ENCODE measurements at places on chromosomes 5 and 9.

DNA sequence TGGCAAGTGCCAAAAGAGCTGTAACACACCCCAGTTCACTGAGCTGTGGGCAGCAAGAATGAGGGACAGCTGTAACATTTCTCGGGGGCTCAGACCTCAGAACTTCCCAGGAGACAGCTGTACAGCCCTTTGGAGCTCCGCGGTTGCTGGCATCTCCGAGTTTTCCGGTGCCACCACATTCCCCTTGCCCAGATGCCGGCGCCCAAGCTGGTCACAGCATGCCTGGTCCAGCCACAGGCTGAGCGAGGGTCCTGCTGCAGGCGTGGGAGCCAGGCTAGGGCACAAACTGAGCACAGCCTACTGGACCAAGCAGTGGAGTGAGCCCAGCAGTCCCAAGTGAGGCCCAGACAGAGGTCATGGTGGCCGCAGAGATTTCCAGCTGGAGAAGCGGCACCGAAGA is 797.7 kb upstream of the EDIL3 start:
- no peak for DNase-seq

DNA sequence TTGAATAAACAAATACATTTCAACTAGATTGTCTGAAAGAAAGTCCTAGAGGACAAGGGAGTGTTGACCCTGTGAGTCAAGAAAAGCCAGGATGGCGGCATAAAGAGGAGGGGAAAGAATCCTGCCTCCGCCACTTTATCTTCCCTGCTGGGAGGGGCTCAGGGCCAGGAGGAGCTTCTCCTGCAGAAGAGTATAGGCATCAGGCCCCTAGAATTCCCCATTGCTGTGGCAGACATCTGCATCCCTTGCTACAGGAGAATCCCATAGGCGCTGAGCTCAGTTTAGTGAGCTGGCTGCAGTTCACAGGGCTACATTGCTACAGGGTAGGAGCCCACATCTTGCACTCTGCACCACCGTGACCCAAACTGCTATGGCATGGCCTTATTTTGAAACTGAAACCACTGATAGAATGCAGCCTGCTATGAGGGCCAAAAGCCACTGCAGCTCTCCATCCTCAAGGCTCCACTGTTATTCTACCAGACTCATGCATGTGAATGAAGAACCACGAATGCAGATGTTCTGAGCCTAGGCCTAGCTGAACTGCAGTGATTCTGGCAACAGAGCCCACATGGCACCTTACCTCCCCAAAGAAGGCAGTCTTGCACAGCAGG is 941.4 kb upstream of the CTNND2 start:
- DNase-seq: no peak

GRCh38 chr5:52694648-52695047 is 93.1 kb upstream of the ITGA1 start:
- DNase-seq: no peak

GRCh38 chr5:82754759-82755158 is 322.4 kb downstream of the TMEM167A start:
- DNase-seq: no peak

DNA sequence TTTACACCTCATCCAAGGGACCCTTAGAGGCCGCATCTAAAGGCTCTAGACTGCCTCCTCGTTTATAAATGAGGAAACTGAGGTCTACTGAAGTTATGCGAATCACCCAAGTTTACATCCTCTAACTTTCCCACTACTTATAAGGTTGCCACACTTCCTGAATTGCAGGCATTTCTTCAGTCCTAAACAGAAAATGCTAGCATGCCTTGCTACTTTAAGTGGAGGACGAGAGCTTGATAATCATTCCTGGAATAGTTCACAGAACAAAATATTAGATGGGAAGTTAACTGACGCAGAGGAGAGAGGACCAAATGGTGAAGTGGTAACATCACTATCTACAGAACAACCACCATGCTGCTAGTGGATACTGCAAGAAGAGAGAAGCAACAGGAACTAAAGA is 85.8 kb downstream of the GNAQ start:
- DNase-seq: no peak

DNA sequence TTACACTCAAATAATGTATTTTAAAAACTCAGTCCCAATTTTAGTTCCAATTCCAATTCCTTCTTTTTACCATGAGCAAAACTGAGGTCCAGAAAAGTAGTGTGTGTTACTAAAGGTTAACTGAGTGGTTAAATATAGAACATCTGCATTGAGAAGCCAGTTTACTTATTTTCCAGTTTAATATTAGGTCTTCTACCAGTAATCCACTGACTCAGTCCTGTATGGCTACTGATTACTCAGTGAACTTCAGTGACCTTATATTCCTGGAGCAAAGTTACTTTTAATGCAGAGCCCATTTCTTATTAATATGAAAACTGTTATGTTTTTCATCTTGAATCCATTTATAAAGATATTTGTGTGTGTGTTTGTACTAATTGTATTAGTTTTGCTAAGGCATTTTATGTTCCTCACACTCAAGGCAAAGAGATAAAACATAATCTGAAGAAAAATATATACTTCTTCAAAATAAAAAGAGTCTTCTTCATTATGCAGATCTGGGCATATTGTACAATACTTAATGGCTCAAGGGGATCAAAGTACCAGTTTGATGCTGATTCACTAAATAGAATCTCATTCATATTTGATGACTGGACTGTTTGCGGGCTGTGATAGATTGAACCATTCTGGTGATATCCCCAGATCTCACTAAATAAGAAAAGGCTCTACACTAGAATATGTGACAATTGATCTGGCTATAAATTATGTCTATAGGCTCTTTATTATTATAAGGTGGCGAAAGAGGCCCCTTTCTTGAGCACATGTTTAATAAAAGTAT is 60.8 kb downstream of the DMXL1 start:
- no peak for DNase-seq

DNA sequence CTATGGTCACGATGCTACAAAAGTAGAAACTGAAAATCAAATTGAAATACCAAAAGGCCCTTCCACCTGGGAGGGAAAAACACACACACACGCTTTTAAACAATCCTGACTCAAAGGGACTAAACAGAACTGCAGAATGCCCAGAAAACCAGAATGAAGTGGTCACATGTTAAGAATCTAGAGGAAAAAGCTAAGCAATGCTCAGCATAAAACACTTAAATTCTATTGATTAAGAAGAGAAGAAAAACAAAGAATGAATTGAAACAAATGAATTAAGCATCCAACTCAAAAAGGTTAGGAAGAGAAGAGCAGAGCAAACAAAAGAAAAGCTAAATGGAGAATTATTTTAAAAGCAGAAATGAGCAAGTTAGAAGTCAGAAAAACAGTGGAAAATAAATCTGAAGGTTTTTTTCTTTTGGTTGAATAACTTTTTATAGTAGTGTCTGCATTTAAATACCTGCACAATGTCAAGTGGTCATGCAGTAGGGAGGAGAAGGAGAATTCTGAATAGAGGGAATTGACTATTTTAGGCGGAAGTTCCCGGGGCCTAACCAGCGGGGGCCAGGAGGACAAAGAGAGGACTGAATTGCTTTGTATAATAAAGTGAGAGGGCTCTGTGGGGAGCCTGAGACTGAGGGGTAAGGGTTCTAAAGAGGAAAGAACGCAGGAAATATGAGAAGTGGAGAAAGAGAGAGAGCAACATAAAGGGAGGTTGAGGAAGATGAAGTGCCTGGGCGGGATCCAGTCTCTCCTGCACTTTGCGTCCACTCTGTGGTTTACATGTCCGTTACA is 146.8 kb downstream of the ATPSCKMT start:
- peak; percentile 72 for DNase-seq

DNA sequence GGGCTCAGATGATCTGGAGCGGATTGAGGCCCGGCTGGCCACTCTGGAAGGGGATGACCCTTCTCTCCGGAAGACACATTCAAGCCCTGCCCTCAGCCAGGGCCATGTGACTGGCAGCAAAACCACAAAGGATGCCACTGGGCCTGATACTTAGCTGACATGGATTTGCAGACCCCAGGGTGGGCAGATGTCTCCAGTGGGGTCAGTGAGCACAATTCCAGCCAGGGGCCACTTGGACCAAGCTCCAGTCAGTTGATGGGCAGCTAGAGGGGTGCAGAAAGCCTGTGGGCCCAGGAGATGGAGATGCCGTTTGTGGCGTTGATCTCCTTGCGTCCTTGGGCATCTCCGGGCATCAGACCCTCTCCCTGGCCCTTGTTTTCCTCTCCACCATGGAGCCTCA is 46.7 kb downstream of the PSD2 start:
- DNase-seq: no peak

GRCh38 chr9:35759795-35760194 is 5.7 kb upstream of the MSMP start:
- no peak for DNase-seq

DNA sequence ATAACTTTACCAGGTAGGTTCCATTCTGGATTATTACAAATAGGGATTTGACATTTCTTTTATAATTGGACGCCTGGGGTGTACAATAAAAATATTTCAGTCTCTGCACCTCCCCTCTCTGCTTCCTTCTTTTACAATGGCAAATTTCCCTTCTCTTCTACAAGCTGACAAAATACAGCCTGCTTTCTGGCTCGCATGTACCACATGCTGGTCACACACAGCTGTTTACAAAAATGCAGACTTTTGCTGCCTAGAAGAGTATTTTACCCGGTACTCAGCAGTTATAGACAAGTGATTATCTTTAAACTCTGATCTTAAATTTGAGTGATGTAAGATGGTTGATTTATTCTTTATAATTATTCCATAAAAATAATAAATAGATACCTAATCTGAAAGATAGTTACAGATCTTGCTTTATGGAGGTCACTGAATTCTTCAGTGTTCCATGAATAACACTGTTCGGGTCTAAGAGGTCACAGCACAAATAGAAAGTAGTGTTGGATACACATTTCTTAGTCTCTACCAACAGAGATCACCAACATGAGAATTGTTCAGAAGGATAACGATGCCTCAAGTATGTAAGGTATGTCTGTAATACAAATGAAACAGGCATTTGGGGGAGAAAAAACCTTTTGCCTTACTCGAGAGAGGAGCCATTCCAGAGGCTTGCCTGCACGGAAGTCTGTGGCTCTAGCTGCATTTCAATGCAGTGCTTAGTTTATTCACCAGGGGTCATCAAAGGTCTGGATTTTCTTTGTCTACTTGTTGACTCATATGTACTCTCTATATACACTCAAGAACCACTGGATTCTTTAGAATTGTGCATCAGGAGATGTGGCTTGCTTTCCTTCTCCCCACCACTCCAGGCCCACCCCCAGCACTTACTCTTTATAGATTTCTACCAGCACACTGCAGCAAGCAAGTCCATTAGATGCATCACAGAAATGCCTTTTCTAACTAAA is 206.6 kb upstream of the RFX3 start:
- peak; percentile 69 for DNase-seq

DNA sequence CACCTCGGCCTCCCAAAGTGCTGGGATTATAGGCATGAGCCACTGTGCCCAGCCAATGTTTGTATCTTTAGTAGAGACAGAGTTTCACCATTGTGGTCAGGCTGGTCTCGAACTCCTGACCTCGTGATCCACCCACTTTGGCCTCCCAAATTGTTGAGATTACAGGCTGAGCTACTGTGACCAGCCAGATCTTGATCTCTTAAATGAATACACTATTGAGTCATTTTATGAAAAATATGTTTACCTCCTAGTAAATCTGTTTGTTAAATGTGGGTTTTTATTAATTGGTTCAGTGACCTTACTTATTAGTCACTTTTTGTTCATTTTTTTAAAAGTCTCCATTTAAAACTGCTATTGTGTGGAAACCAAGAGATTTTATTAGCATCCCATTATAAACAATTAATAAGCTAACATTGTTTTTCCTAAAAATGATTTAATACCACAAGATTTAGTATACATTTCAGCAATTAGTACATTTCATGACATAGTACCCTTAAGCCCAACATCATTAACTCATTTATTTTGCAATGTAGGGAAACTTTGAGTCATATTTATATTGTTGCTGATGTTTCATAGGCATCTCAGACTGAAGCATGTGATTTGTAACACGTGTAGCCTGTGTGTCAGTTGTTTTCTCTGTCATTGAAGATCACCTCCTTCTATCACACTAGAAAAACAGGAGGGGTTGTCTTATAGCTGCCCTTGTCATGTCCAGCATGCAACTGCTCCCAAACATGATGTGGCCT is 261.2 kb downstream of the TAF11L14 start:
- no peak for DNase-seq

DNA sequence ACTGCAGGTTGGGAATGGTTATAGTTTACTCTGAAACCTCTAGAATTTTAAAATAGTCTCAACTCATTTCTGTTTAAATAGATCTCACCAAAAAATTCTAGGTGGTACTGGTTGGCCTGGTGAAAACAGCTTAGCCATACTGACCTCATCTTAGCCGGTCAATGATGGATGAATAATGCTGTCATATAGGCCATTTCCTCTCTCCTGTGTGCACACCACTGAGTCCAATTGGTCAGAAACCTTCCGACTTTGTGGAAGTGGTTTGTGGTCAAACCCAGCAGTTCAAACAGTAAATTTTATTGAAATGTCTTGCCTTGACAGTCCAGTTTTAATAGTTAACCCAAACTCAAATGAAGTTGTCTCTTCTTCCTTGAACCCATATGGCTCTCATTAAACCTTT is 98.6 kb downstream of the GIN1 start:
- no peak for DNase-seq

- DNase-seq: no peak
Measured at GRCh38 chr9:134820901-134821300, 59.7 kb upstream of the FCN2 start.
